Hematopoietic multipotent progenitor cell treated with erythropoietin and hydrocortisone succinate and interleukin-3 and kit ligand, for 8 days (in vitro differentiated cells): ENCODE measurements at places on chromosomes 12 and 14.

DNA sequence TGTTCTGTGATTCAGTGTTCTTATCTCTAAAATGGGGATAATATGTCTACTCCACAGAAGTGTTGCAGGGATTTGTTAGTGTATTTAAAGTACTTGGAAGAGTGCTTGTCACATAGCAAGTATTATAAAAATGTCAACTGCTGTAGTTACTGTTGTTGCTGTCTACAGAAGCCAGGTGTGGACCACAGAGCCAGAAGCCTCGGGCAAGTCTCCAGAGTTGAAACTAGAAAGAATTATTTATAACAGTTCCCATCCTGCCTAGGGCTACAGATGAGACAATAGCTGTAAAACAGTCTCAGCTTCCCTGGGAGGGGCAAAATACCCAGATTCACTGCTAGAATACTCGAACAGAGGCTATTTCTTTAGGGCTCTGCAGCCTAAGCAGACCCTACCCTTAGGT is 55.4 kb upstream of the FUT8 start:
- DNase-seq: no peak

DNA sequence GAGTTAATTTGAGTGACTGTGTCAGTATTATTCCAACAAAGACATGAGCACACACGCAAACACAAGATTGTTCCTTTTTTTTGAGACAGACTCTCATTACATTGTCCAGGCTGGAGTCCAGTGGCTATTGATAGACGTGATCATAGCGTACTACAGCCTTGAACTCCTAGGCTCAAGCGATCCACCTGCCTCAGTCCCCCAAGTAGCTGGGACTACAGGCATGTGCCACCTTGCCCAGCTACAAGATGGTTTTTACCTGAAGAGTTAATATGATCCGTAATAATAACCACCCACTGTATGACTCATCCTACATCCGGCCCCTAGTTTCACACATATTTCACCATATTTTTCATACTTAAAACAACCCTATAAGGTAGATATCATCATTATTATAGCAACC is 26.8 kb downstream of the BCAT1 start:
- DNase-seq: no peak

GRCh38 chr14:89908712-89909450 is 45.6 kb downstream of the EFCAB11 start:
- DNase-seq: no peak

DNA sequence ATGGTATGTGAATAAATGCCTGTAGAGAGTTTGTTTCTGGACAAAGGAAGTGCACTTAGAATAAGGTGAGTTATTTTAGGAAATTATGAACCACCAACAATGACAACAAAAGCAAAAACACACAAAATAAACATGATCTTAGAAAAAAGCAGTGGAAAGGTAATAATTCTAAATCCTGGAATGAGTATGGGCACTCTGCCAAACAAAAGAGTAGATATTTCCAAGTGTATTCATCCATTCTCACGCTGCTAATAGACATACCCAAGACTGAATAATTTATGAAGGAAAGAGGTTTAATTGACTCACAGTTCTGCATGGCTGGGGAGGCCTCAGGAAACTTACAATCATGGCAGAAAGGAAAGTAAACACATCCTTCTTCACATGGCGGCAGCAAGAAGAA is 269.3 kb upstream of the NPAS3 start:
- DNase-seq: no peak

GRCh38 chr14:71454010-71454409 is 478.2 kb upstream of the RGS6 start:
- no peak for DNase-seq

- DNase-seq: no peak
Measured at GRCh38 chr12:27639265-27639664, 57.0 kb upstream of the REP15 start.

- DNase-seq: no peak
Measured at GRCh38 chr12:41907021-41907420, 237.7 kb downstream of the GXYLT1 start.

GRCh38 chr12:85280165-85280983 is at the start of gene ALX1:
Gene ALX1 (plus strand): TSS chr12:85280220. CDS start chr12:85280262, 42 bp downstream.
- DNase-seq: no peak

DNA sequence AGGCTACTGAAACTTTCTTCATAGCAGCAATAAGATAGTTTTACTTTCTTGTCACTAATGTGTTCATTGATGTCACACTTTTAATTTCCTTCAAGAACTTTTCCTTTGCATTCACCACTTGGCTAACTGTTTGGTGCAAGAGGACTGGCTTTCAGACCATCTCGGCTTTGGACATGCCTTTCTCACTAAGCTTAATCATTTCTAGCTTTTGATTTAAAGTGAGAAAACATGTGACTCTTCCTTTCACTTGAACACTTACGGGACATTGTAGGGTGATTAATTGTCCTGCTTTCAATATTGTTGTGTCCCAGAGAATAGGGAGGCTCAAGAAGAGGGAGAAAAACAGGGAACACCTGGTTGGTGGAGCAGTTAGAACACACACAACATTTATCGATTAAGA is 41.9 kb downstream of the IFNG start:
- no peak for DNase-seq

DNA sequence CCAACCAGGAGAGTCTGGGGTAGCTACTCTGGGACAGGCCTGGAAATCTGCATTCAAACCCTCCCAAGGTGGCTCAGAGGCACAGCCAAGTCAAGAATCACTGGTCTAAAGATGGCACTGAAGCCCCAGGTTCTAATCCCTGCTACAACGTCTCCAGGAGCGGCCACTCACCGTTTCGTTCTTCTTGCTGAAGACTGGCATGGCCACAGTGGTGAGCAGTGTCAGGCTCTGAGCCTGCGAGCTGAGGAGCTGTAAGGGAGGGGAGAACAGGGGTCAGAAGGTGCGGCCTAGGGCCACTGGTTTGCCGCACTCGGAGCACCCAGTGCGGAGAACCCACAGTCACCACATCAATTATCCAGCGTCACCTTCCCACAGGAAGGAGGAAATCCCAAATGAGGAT is 38.8 kb downstream of the CACNA2D4 start:
- no peak for DNase-seq

DNA sequence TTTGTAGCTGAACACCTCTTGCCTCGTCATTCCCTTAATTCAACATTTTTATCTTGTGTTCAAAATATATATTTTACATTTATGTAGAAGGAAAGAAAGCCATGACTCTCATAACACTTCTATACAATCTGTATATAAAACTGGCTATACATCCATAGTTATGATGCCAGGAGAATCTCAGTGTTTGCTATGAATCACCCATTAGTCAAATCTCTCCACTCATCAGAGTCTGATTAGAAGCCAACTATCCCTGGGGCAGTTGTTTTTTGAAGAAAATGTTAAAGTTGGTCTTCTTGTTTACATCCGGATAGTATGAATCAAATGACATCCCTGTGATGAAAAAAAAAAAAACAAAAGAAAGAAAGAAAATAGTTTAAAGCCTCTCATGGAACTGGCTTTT is 503.9 kb downstream of the NELL2 start:
- DNase-seq: no peak

DNA sequence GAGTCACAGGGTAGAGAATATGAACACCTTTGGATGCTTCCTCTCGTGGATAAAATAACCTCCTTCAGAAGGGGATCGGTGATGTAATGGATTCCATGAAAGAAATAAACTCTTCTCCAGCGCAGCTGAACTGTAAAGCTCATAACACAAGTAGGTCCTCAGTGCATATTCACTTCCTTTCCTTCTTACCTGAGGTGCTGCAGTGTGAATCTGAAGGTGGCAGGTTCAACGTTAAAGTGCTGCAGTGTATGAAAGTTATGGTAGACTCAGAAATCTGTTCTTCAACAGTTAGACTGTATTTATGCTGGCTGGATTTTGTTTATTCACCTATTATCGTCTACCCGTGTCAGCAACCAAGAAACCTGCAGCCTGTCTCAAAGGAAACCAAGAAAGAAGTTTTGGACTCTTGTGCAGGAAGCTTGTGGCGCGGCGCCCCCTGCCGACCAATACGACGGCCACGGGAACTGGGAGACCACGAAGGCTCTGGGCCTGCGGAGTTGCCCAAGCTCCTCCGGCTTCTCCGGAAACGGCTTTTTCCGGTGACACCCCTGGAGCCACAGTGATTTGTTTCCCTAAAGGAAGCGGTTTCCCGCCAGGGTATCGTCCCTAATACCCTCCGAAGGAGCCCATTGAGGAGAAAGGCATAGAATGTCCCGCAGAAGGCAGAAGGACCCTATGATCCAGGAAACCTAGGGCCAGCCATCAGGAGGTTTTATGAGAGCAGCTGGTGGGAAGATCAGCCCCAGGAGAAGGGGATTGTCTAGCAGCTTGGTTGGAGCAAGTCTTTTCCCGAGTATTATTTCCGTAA is 17.6 kb upstream of the RNASE3 start:
- peak; percentile 83 for DNase-seq

- DNase-seq: no peak
Measured at GRCh38 chr12:80925237-80925636, 12.5 kb downstream of the LIN7A start.

DNA sequence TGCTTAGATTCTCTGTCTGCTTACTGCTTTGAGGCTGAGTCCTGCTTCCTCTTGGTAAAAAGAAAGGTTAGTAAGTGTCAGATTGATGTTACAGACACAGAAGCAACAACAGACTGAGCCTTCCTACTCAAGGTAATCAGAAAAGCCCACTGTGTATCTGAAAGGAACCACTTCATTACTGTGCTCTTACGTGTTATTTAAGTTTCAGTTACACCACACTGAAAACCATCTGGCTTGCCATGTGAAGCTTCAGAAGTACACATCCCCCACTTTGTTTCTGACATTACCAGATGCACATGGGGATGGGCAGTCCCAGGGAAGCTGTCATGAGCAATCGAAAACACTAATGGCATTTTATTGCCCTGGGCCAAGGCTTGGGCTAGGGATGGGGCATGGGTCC is 1290.1 kb downstream of the AACS start:
- no peak for DNase-seq

DNA sequence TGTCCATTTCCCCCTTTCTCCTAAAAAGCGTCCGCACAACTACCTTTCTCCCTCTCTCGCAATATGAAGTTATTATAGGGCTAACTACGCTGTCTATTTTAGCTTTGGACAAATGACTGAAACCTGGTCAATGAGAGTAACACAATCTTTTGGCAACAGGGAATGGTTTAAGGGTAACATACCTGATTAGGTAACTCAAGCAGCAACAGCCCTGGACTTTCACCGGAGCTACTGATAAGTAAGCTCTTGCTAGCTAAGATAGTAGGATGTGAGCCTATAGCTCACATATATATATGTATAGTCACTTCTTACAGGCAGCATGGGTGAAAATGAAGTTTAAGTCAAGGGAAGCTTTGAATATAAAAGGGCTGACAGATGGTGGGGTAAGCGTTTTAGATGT is 313.0 kb downstream of the CEP128 start:
- no peak for DNase-seq

DNA sequence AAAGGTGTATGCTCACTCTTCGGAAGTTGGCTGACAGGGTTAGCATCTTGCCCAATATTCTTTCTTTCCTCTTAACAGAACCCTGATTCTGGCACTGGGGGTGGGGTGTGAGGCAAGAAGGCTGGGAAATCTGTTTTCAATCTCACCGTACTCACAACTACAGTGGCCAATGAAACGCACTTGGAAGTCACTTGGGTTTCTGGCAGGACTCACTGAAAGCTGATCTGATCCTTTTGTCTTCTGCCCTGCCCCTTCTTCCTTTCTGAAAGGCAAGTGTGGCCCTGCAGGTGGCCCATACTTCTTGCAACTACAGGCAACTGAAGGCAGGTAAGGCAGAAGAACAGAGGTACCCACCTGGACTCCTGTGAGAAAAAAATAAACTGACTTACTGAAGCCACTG is 106.9 kb downstream of the STXBP6 start:
- DNase-seq: no peak

DNA sequence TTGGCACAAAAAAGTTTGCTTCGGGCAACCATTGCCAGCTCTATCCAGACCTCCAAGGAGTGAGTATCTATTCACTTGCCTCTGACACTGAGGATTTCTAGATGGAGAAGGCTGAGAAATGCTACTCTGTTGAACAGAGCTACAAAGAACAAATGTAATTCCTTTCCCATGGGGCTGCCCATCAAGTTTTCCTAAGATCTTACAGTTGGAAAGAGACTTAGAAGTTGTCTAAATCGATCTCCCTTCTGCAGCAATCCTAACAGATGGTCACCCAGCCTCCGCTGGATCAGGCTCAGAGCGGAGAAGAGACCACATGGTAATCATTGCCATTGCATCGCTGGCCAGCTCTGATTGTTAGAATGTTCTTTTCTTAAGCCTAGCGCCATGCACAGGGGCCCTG is 110.1 kb upstream of the BCL2L14 start:
- DNase-seq: no peak

- no peak for DNase-seq
Measured at GRCh38 chr14:47993883-47994282, 318.5 kb upstream of the MDGA2 start.

DNA sequence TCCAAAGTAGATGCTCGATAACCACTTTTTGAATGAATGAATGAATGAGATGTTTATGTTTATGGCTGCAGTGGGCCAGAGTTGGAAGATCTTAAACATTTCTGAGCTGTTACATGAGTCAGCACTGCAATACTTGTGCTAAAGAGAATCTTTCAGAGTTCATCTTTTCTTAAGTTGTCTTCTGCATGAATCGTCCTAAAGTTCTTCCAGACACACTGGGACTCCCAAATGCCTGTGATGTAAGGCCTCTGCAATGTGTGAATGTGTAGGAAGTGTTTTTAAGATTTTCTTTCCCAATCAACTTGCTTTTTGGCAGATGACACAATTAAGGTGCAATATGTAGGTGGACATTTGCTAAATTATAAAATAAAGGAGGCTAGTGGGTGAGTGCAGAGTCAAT is 50.3 kb upstream of the TRIM9 start:
- DNase-seq: no peak

DNA sequence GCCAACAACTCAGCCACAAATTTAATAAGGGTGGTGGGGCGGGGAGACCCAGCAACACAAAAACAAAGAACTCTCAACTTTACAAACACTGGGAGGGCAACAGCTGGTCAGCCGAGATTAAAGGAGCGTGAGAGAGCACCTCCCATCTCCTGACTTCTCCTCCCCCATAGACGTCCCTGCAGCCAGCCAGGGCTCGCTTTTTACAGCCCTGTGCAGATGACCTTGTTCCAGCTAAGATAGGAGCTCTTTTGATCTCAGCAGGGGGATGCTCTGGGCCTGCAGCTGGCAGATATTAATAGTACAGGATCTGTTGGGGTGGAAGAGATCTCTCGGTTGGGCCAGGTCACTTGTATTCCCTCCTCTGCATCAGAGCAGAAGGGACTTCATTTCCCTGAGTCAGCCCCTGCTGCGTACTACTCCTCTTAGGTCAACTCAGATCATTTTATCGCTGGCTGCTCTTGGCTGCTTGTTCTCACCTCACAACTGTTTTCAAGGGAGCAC is 475.8 kb downstream of the RAD51B start:
- peak; percentile 95 for DNase-seq

- peak; percentile 61 for DNase-seq
Measured at GRCh38 chr12:117046011-117046369, 53.2 kb downstream of the TESC start.

DNA sequence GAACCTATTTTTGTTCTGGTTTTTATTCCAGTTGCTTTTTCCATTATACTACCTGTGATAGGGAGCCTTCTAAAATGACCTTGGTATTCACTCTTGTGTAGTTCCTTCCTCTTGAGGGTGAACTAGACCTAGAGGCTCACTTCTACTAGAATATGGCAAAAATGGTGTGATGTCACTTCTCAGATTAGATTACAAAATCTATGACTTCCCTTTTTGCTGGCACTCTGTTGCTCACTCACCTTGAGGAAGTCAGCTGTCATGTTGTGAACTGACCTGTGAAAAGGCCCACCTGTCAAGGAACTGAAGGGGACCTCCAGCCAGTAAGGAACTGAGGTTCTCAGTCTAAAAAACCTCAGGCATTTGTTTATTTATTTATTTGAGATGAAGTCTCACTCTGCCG is 5.7 kb downstream of the MIPOL1 start:
- DNase-seq: no peak
